ENCODE measurements at places on chromosomes 5 and 9. TPM values are rescaled to one million over a fixed set of nuclear protein-coding genes. Genes with fewer than 3 reads are reported as not detected.
A peak's percentile ranks its signal among the peaks of the same experiment; 100 is the strongest.

GRCh38 chr5:147177125-147177840, 57.5 kb upstream of the STK32A start:
- no peak for DNase-seq

The BARX1 gene
- 0.52 TPM for total RNA-seq

The PITX1 gene
- total RNA-seq, result 0.39 TPM

DNA sequence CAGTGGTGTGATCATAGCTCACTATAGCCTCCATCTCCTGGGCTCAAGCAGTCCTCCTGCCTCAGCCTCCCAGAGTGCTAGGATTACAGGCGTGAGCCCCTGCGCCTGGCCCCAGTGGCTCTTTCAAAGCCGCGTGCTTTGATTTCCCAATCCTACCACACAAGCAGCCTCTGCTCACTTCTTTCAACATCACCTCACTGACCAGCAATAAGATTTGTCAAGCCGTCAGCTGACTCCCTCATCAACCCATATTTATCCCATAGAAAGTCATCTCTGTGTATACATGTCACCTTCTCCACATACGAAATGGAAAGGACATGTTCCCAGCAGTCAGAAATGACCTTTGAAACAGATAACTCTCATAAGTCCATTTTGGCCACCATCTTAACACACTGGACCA, 26.0 kb downstream of the SLC31A2 start:
- no peak for DNase-seq

- peak; percentile 4 for DNase-seq
These were observed 82.0 kb downstream of the WNK2 start for GRCh38 chr9:93265972-93266371.

The BARHL1 gene
- total RNA-seq, result not detected

DNA sequence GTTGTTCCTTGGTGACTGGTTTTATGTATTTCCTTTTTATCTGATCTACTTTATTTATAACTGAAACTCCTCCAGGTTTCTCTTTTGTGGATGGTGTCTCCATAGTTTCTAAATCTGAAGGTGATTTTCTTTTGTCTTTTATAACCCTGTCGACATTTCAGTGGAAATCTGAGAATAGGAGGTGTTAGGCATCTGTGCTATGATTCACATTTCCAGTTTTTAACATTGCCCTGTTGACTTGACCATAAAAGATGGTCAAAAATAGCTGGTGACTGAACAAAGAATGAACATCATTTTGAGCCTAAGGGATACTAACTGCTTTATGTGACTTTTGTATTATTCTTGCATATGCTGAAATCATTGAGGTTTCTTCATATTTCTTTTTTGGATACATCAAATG, 190.5 kb downstream of the PCSK1 start:
- DNase-seq, result no peak

DNA sequence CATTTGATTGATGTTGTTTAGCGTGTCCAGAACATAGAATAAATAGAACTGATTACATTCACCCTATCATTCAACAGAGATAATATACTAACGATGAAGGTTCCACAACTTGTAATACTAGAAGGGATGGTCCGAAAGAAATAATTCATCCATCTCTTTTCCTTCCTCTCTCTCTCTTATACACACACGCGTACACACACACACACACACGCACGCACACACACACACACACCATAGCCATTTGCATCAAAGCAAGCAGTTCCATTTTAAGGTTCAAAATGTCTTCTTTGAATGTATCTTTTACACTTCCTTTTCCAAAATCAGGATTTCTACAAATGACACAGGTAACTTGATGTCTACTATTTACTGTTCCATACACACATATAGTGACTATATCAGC, 887 bp downstream of the GDA start:
- DNase-seq, result no peak

DNA sequence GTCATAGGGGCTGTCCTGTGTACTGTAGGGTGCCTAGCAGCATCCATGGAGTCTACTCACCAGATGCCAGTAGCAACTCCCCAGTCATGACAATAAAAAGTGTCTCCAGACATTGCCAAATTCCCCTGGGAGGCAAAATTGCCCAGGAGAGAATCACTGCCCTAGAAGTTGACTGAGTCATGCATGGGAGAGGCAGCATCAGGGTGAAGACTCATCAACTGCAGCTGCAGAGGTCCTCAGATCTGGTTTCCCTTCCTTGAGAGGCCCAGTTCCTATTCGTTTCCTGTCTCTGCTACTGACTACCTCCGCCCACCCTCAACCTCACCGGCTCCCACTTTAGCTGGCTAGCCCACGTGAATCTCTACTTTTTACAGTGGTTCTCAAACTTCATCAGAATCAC, 88.6 kb upstream of the AGXT2 start:
- no peak for DNase-seq

The PPIC gene
- total RNA-seq, result not detected

DNA sequence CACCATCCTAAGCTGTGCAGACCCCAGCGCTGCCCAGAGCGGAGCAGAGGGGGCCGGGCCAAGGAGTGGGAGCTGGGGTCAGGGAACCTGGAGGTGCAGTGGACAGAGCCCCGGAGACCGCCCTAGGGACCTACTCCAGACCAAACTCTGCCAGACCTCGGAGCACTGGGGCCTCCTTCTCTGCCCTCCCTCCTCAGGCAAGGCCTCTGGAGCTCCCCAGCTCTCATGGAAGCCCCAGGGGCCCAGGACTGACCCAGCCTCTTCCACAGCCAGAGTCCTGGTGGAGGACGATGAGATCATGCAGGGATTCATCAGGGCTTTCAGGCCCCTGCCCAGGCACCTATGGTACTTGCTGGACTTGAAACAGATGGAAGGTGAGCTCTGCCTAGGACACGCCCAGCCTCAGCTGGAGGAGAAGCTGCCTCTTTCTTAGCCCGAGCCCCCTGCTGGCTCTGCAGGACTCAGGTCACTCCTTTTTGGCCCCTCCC, 3.6 kb downstream of the PAEP start:
- no peak for DNase-seq

The ESM1 gene
- total RNA-seq, result 0.37 TPM

The DDX4 gene
- 0.09 TPM for total RNA-seq

- DNase-seq, result no peak
These were observed 88.4 kb downstream of the ENC1 start for GRCh38 chr5:74552101-74552500.

The THBS4 gene
- total RNA-seq, result 0.92 TPM

Measured in activated T-helper 2 cell treated with anti-CD3 and anti-CD28 coated beads, Interferon-gamma antibody, Interleukin-2, Interleukin-4, amounts not matched to agents 10 μg/mL and 5 μg/mL and 100 μg/mL, durations not matched to agents 14 hours and 24 hours and 36 hours (primary cell).